DMS53 (cell line): ENCODE measurements at places on chromosomes 16 and 17.

- no peak for DNase-seq
Observed at GRCh38 chr17:5902181-5903140, 167.7 kb upstream of the WSCD1 start.

- DNase-seq, result peak; percentile 85
Observed at GRCh38 chr17:8117980-8118768, at the start of gene ALOXE3. Gene ALOXE3, minus strand, starts transcription at chr17:8118514. Its CDS starts 524 bp downstream, at chr17:8117990.

- DNase-seq, result no peak
Observed at GRCh38 chr16:84790301-84790700, 29.5 kb upstream of the CRISPLD2 start.

DNA sequence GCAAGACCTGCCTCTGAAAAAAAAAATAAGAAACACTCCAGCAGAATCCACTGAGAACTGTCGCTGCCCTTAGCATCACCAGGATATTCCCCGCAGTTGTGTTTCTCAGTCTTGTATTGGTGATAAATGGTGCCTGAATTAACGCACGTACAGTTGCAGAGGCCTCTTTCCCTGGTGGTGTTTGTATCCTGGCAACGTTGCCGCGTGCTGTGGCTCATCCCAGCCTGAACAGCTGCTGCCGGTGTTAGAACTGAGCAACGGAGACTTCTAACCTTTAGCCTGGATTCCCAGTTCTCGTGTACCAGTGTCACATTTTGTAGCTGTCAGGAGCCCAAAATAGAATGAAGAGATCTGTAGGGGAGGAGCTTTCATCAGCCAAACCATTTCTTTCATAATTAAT, 4.8 kb downstream of the MLYCD start:
- no peak for DNase-seq
